ENCODE measurements at places on chromosomes 12 and 14.

DNA sequence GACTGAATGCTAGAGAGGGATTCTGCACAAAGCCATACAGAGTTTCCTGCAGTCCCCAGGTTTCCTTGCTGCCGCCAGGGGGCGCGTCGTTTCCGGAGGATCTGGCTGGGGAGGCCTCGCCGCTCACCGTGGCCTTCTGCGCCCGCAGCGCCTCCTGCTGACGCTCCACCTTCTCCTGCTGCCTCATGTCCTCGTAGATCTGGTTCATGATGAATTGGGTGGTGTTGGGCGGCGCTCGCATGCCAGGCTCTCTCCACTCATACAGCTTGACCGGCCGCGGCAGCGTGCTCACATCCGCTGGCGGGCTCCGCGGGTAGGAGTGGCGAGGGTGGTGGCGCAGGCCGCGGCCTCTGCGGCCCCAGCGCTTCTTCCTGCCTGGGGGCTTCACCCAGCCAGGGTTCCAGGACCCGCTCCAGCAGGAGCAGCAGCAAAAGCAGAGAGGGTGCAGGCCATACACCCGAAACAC is 987 bp downstream of the CCER1 start:
- no peak for DNase-seq

- DNase-seq = no peak
These were observed 96.9 kb downstream of the FIGNL2 start for GRCh38 chr12:51751661-51752060.

GRCh38 chr12:110888256-110888991 is 32.0 kb downstream of the MYL2 start:
- DNase-seq = no peak

DNA sequence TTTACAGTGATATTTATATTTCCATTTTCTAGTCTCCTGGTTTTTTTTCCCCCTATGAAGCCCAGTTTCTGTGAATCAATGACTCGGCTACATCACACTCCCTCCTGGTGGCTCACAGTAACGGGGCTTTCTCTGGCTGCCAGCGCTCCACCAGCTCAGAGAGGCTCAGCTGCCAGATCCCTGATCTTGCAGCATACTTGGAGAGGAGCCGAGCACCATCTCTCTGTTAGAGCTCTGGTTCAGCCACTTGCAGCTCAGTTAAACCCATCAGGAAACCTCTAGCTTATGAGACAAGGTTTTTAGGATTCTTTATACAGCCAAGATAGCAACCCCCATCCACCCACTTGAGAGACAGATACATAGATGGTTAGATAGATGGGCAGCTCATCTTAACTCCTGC is 74.6 kb downstream of the CIT start:
- no peak for DNase-seq

DNA sequence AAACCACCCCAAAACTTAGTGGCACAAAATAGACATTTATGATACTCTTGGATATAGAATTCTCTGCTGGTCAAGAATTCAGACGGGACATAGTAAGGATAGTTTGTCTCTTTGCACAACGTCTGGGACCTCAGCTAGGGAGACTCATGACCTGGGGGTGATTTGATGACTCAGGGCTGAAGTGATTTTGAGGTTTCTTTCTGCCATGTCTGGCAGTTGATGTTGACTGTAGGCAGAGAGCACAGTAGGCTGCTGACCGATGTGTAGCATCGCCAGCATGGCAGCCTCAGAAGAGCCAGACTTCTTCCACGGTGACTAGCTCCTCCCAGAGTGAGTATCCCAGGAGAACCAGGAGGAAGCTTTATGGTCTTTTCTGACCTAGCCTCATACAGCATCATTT is 88.9 kb upstream of the FRMD6 start:
- no peak for DNase-seq

GRCh38 chr12:109440851-109441490 is 36.1 kb downstream of the KCTD10 start:
- DNase-seq = no peak

- DNase-seq = no peak
These were observed 142.1 kb downstream of the SAMD4A start for GRCh38 chr14:54708982-54709381.

- no peak for DNase-seq
These were observed 178.1 kb upstream of the VASH1 start for GRCh38 chr14:76583174-76583573.

DNA sequence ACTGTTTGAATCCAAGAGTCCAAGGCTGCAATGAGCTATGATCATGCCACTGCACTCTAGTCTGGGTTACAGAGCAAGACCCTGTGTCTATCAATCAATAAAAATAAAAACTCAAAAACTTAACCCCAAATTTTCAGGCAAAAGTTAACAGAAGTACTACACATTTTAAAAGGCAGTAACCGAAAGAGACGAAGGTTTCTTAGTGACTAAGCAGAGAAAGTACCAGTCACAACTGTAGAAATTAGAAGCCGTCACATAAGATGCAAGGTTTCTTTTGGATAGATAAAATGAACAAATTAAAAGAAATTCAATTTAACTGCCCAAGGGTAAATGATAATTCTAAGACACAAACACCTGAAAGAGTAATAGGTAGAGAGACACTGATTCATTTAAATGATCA is 103.5 kb downstream of the MED13L start:
- DNase-seq = no peak

DNA sequence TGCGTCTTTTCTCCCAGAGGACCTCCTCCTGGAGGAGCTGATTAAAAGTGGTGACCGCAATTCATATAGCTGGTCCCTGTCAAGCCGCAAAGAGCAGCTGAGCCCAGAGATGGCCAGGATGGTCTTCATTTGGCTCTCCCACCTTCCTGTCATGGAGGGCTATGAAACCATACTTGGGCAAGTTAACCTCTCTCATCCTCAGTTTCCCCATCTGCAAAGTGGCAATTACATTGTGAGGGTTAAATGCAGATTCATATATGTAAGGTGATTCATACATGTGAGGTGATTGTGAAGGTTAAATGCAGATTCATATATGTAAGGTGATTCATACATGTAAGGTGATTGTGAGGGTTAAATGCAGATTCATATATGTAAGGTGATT is 3.6 kb upstream of the TESC start:
- DNase-seq = no peak

- no peak for DNase-seq
These were observed 1.4 kb downstream of the SYNE3 start for GRCh38 chr14:95515080-95515489.

GRCh38 chr12:57899010-57899662 is 42.2 kb upstream of the ATP23 start:
- DNase-seq = peak; percentile 78

GRCh38 chr12:113744802-113745395 is 221.2 kb downstream of the RBM19 start:
- no peak for DNase-seq

GRCh38 chr12:80714846-80715245 is 1.9 kb upstream of the MYF5 start:
- no peak for DNase-seq

DNA sequence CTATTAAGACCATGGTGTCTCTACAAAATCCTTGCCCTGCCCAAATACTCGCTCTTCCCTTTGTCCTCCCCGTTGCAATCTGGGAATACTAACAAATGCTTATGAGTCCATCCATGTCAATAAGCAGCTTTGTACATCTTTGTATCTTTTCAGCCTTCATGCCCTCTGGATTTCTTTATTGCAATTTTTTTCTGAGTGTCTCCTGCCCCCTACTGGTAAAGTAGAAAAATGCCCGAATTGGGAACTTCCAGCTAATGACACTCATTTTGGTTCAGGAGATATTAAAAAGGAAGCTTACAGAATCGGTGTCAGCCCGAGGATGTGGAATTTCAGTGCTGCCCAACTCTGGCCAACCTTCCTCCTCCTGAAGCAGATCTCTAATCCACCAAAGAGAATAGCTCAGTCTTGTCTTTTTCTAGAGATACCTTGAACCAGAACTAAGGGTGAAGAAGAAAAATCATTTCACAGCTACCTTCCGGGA is 46.0 kb downstream of the SH2B3 start:
- DNase-seq = no peak

GRCh38 chr12:110857528-110857927 is 10.7 kb downstream of the CCDC63 start:
- DNase-seq = no peak

- no peak for DNase-seq
These were observed 104.5 kb downstream of the MNAT1 start for GRCh38 chr14:60839057-60839456.

GRCh38 chr12:62533087-62533754 is 66.6 kb downstream of the MON2 start:
- DNase-seq = no peak

- no peak for DNase-seq
These were observed 193.9 kb downstream of the EMP1 start for GRCh38 chr12:13390381-13390861.

DNA sequence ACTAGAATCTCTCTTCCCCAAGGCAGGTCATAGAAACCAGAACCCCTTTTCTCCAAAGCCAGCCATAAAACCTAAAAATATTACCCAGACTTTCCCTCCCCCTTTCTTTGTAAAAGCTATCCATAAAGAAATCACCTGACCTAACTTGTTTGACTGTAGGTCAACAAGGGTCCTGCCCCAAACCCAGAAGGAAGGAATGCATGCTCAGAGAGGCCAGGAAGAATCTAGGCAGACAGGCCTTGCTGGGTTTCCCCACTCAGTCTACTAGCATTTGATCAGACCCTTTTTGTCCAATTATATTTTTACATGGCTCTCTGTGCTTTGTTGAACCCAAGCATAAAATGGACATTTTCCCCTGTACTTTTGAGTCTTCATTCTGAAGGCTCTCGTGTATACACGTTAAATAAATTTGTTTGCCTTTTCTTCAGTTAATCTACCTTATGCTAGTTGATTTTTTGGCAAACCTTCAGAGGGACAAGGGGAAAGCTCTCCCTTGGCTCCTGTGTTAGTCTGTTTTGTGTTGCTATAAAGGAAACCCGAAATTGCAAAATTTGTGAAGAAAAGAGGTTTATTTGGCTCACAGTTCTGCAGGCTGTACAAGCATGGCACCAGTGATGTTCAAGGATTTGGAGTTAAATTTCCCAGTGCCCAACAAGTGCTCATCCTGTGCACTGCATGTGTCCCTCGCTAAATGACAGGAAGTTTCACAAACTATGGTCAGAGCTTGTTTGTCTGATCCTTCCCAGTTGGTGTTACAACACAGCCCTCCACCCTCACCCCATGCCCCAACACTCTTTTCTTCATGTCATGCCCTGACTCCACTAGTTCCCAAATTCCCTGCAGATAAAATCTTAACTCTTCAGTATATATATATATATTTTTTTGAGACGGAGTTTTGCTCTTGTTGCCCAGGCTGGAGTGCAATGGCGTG is 14.2 kb upstream of the RASSF3 start:
- no peak for DNase-seq

DNA sequence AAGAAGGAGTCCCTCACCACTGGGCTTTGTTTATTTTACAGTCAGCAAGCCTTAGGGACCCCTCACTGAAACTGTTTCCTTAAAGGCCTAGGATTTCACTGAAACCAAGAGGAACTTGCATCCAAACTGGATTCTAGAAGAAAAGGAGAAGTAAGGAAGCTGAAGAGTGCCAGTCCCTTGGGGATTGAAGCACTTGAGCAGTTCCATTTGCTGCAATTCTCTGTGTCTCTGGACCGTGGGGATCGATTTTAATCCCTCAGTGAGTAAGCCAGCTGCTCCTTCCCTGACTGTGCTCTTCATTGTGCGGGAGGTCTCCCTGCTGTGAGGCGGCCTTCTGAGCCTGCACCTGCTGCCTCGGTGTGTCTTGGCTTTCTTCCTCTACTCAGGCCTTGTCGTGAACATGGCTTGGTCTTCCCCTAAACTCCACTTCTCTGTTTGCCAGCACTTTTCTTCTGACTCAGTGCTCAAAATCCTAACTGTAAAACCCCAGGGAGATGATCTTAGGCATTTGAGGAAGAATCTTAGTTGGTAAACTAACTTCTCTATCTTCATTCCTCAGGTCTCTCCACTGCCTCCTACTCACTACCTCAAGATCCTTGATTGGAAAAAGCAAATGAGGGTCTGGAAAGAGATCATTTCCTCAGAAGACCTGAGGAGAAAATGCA is 132.6 kb downstream of the SLC38A6 start:
- DNase-seq = no peak

DNA sequence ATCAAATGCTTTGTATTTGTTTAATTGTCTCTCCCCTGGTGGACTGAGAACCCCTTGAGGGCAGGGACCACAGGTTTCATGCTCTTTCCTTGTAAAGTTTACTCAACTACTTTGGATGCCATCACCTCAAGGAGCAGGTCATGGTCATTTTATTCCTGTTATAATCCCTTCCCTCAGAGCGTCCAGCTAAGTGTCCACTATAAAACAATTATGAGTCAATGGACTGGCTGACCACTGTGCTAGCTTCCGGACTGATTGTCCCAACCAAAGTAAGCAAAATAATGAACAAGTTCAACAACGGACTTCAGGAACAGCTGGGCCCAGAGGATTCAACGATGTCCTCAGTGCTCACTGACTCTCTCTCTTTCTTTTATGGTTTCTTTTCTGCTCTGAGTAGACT is 18.2 kb downstream of the AK7 start:
- DNase-seq = no peak

- no peak for DNase-seq
These were observed 265.1 kb upstream of the SFSWAP start for GRCh38 chr12:131445795-131446194.

DNA sequence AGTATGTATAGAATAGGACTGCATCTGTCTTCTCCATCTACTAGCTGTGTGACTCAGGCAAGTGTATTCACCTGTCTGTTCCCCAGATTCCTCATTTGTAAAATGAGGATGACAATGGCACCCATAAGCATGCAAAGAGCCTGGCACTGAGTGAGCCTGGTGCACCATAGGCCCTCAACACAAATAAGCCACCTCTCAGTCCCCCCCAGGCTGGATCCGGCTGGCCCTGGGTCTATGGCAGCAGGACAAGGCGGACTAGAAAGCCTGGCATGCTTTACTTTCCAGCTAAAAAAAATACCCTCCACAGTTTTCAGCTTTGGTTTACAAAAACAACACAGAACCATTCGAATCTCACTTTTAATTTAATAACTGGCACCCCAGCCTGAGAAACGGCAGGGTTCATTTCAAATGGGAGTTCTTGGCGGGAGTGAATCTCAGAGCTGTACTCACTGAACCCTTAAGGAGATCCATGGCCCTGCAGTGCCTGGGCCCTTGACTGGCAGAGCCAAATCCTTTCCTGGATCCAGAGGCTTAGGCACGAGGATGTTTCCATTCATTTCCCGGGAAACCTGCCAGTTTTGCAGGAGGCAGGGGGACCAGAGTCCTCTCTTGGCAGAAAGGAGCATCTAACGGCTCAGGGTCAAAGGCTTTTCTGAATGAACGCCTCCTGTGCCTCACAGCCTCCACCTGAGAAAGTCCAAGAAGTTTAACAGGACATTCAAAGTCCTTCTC is 17.7 kb downstream of the SYNE3 start:
- no peak for DNase-seq

DNA sequence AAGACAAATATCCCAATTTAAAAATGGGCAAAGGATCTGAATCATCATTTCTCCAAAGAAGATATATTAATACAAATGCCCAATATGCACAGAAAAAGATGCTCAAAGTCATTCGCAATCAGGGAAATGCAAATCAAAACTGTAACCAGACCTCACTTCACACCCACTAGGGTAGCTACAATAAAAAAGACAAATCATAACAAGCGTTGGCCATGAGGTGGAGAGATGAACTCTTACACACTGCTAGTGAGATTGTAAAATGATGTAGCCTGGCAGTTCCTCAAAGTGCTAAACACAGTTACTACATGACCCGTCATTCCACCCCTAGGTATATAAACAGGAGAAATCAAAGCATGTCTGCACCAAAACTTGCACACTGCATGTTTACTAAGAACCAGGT is 30.4 kb downstream of the CDC42BPB start:
- no peak for DNase-seq

Measured in stimulated activated CD4-positive, alpha-beta T cell treated with anti-CD3 and anti-CD28 coated beads, Interleukin-12 subunit alpha, Interleukin-12 subunit beta, amount 100 ng/mL, for 24 hours (primary cell).